Activated T-cell treated with anti-CD3 and anti-CD28 coated beads, Interleukin-2, amount 50 U/mL, for 72 hours (primary cell): ENCODE measurements at places on chromosomes 16 and 17.

GRCh38 chr16:13084331-13084730 is 182.9 kb downstream of the SHISA9 start:
- H3K4me3 ChIP-seq = no peak overlapping the region
- no peaks in the 10 kb centered on the region for H3K27me3 ChIP-seq
- no peak overlapping the region for H3K27ac ChIP-seq
- no peak for DNase-seq
- no peaks in the 10 kb centered on the region for H3K36me3 ChIP-seq

DNA sequence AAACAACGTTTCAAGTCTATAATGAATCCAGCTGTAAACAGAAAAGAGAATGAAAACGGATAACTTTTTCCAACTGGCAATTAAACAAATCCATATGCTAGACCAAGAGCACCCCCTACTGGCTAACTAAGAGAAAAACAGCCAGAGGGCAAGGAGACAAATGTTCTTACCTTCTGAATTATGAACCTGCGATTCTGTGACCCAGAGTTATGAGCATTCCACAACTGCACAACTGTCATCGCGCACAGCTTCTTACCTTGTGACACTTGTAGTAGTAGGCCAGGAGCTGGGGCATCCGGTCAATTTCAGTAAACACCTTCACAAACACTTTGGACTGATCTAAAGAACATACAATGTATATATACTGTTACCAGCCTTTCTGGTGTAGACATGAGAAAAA is 18.6 kb downstream of the COG7 start:
- H3K4me1 ChIP-seq = no peaks in the 10 kb centered on the region
- H3K27ac ChIP-seq = no peak overlapping the region
- no peaks in the 10 kb centered on the region for H3K36me3 ChIP-seq

DNA sequence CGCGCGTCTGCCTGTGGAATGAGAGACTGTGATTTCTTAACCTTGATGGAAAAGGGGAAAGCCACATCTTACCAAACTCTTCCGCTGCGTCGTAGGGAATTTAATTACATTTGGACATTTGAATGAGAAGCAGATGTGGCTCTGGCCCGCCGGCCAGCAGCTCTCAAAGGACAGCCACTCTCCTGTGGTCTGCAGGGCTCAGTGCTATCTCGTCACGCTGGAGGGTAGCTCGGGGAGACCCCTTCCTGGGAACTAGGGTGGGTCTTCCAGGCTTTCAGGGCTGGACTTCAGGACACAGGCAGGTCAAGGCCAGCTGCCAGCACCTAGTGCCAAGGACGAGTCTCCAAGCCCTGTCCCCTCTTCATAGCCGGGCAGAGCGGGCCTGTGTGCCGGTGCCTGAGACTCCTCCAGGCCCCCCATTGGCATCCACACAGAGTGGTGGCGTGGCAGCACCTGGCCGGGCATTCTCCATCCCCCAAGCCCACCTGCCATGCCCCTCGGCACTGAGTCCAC is 15.9 kb upstream of the TBX2 start:
- H3K4me1 ChIP-seq = no peaks in the 10 kb centered on the region
- no peaks in the 10 kb centered on the region for H3K36me3 ChIP-seq
- no peak for DNase-seq
- no peaks in the 10 kb centered on the region for H3K27me3 ChIP-seq
- no peak overlapping the region for H3K27ac ChIP-seq

- peaks cover 20% of the 10 kb centered on the region for H3K36me3 ChIP-seq
- peak overlapping the region; percentile 91 for H3K27ac ChIP-seq
- DNase-seq = peak; percentile 70
- H3K4me1 ChIP-seq = peaks cover 69% of the 10 kb centered on the region
These were observed 879 bp downstream of the SOCS1 start for GRCh38 chr16:11254913-11255736.

DNA sequence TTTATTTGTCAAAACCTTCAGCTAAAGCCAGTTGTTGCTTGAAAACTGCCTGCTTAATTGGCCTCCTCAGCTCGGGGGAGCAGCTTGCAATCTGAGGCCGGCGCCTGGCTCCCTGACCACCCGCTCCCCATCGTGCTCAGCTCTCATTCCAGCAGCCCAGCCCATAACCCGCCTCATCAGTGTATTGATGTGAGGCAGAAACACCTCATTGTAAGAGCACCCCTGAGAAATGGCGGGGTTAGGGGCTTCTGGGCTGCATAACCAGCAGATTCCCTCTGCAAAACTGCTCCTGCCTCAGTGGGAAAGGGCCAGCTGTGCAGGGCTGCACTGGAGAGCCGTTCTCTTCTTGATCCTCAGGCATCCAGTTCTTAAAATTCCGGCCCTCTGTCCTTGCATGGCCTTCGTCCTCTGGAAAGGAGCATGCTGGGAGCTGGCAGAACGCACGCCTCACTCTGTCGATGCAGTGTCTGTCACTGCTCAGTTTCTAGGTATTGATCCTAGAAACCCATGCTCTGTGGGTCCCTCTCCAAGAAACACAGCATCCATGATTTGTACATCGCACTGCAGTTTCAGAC is 113.8 kb upstream of the CHMP6 start:
- H3K4me1 ChIP-seq = peaks cover 76% of the 10 kb centered on the region
- peak overlapping the region; percentile 91 for H3K27ac ChIP-seq
- H3K27me3 ChIP-seq = no peaks in the 10 kb centered on the region
- no peak for DNase-seq

GRCh38 chr16:56630134-56630533 is 2.3 kb upstream of the MT1M start:
- peaks cover 50% of the 10 kb centered on the region for H3K27me3 ChIP-seq
- peaks cover 42% of the 10 kb centered on the region for H3K4me1 ChIP-seq
- H3K36me3 ChIP-seq = no peaks in the 10 kb centered on the region
- H3K4me3 ChIP-seq = no peak overlapping the region

- H3K4me3 ChIP-seq = no peak overlapping the region
- peak; percentile 44 for DNase-seq
- peaks cover 11% of the 10 kb centered on the region for H3K4me1 ChIP-seq
- no peaks in the 10 kb centered on the region for H3K36me3 ChIP-seq
These were observed 24.0 kb downstream of the SYCE1L start for GRCh38 chr16:77223184-77223583.

- peaks cover 2% of the 10 kb centered on the region for H3K36me3 ChIP-seq
- H3K27ac ChIP-seq = no peak overlapping the region
- no peaks in the 10 kb centered on the region for H3K27me3 ChIP-seq
These were observed 102.2 kb downstream of the CMIP start for GRCh38 chr16:81546781-81547180.

DNA sequence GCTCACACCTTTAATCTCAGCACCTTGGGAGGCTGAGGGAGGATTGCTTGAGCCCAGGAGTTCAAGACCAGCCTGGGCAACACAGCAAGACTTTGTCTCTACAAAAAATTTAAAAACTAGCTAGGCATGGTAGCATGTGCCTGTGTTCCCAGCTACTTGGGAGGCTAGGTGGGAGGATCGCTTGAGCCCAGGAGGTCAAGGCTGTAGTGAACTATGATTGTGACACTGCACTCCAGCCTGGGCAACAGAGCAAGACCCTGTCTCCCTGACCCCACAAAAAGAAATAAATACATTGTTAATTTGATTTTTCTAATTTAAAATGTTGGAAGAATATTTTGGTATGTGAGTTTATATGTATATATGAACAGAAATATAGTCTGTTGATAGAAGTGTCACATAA is 22.4 kb upstream of the PHAF1 start:
- no peak for DNase-seq
- H3K36me3 ChIP-seq = peaks cover 6% of the 10 kb centered on the region
- H3K27ac ChIP-seq = no peak overlapping the region
- H3K27me3 ChIP-seq = no peaks in the 10 kb centered on the region

- DNase-seq = peak; percentile 40
- H3K36me3 ChIP-seq = peaks cover 1% of the 10 kb centered on the region
- peaks cover 44% of the 10 kb centered on the region for H3K4me1 ChIP-seq
- H3K27ac ChIP-seq = peak overlapping the region; percentile 65
- no peaks in the 10 kb centered on the region for H3K27me3 ChIP-seq
These were observed 3.2 kb upstream of the SNN start for GRCh38 chr16:11665071-11665491.

DNA sequence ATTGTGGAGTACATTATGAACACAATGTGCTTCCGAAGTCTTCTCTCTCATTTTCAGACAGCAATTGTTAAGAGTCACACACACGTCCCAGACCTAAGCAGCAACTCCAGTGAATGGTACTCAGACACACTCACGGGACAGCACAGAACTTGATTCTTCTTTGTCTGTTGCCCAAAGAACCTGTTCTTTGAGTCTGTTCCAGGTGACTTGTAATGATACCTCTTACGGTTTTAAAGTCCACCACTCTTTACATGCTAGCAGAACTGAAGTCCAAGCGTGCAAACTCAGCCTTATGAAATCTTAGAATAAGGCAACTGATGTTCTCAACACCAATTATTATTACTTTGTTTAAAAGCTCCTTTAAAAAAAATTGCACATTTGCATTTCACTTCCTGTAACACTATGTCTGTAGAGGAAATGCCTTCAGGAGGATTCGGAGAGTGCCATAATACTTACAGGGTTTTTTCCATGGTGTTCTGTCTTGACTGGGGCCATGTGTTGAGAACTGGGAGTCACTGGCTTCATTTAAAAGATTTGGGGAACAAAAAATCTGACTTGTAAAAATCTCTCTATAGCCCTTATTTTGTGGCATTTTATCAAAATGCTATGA is 48.1 kb downstream of the MARF1 start:
- no peaks in the 10 kb centered on the region for H3K27me3 ChIP-seq
- no peak overlapping the region for H3K4me3 ChIP-seq
- no peak for DNase-seq
- peak overlapping the region; percentile 74 for H3K27ac ChIP-seq
- peaks cover 67% of the 10 kb centered on the region for H3K4me1 ChIP-seq
- peaks cover 10% of the 10 kb centered on the region for H3K36me3 ChIP-seq
